ENCODE measurements at places on chromosomes 1 and 21.

DNA sequence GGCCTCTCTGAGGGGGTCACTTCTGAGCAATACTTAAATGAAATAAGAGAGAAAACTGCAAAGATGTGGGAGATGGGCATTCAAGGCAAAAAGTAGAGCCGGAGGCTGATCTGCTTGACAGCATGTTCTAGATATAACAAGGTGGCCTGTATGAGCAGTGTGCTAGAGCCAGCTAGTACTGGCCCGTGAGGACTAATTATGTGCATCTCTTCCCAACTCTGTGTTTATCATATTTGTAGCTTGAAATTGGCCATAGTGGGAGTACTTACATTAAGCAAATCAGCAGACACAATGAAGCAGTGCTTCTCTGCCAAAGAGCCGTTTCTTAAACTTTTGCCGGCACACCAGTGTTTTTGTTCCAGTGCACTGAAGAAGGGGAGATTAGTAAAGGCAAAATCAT lies 13.1 kb upstream of the PTBP2 start:
- no peak for DNase-seq

GRCh38 chr1:212860713-212861581 lies 2.9 kb downstream of the FLVCR1 start:
- no peak for DNase-seq

- no peak for DNase-seq
Measured at GRCh38 chr21:42682661-42683210, 29.3 kb downstream of the PDE9A start.

DNA sequence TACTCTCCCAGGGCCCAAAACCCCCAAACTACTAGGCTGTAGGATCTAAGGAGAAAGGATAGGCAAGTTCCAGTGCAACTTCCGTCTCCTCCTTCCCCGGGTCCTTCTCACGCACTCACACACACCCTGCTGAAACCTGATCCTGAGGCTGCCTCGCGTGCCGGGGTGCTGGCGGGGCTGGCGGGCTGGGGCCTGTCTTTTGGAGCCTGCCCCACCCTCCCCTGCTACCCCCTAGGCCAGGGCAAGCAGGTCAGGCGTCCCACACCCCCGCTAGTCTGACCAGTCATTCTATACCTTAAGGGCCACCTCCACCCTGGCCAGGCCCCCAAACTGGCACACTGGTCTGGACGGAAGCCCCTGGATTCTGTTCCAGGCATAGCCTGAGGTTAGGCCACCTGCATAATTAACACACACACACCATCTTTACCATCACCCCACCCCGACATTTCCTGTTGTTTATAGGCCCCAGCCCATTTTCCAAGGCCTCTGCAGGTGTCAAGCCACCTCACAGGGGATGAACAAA lies 48.3 kb upstream of the ARTN start:
- DNase-seq = no peak

DNA sequence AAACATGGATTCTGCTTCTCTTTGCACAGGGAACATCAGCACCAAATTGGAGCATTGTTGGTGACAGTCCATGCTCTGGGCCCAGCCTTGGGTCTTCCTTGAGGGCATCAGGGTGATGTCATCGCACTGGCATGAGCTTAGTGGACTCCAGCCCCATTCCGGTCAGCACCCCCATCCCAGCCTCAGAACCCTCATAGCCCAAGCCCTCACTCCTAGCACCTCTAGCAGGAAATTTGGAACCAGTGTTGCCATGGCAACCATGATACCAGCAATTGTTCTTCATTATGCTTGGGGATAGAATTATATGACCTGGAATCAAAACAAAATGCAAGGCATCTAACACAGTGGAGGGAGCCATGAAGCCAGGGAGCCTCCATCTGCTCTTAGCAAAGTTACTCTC lies 83.1 kb downstream of the VWA5B1 start:
- no peak for DNase-seq

DNA sequence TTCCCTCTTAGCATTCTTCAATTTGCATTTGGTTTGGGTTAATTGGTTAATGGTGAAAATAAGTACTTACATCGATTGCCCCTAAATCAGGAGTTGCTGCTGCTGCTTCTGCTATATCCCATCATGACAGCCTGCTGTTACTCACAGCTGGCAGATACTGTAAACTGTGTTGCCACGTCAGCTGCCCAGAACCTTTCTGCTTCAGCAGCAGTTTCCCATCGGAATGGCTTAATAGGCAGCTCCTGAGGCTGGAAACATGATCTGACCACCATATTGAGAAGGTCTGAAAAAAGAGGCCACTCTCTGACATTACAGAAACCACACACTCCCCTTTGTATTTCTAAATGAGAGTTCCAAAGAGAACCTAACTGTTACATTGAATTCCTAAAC lies 14.3 kb upstream of the SEC16B start:
- DNase-seq = no peak

GRCh38 chr21:43209575-43210453 lies 41.0 kb downstream of the CRYAA start:
- DNase-seq = no peak
